ENCODE measurements at places on chromosomes 2 and 18. TPM values are rescaled to one million over a fixed set of nuclear protein-coding genes. Genes with fewer than 3 reads are reported as not detected.
A peak's percentile ranks its signal among the peaks of the same experiment; 100 is the strongest.

DNA sequence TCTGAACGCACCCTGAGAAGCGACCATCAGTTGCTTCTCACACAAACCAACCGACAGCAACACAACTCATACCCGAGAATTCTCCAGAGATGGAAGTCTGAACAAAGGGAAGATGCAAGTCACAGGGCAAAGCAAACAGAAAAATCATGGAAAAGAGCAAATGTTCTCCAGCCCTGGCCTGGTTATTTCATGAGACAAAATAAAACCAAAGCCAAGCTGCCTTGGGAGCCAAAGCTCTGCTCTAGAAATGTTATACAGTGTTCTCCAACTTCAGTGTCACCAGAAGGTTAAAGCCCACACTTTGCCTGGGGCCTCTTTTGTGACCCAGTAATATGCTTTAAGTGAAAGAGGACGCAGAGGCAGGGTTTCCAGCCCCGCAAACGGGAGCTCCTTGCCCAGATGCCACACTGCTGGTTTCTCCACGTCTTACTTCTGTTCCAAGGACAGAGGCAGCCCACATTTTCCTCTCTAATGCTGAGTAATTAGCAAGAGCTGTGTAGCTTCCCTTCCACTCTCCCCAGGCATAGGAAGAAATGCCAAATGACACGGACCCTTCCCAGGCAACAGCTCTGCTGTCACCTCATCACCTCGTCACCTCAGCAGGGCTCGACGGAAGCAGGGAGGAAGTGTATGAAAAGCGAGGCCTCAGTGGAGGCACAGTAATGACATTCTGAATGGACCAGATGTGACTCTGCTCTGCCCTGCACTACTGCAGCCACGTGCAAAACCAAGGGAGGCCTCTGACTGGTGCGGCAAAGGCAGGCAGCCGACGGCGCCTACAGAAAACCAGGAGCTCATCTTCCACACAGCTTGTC, 64.7 kb downstream of the FBXO15 start:
- DNase-seq = peak; percentile 25
- H3K4me3 ChIP-seq = peak overlapping the region; percentile 62
- peaks cover 14% of the 10 kb centered on the region for H3K4me1 ChIP-seq
- H3K36me3 ChIP-seq = no peaks in the 10 kb centered on the region

- H3K4me1 ChIP-seq = no peaks in the 10 kb centered on the region
- no peak overlapping the region for H3K4me3 ChIP-seq
- H3K27me3 ChIP-seq = peaks cover 22% of the 10 kb centered on the region
- H3K36me3 ChIP-seq = no peaks in the 10 kb centered on the region
- H3K27ac ChIP-seq = no peak overlapping the region
These were observed 54.0 kb upstream of the SPATS2L start for GRCh38 chr2:200252265-200253067.

- peaks cover 39% of the 10 kb centered on the region for H3K4me1 ChIP-seq
- no peak overlapping the region for H3K27ac ChIP-seq
- peaks cover 76% of the 10 kb centered on the region for H3K36me3 ChIP-seq
- H3K4me3 ChIP-seq = no peak overlapping the region
- DNase-seq = no peak
These were observed 131.7 kb downstream of the DOCK10 start for GRCh38 chr2:224910574-224910925.

- H3K4me1 ChIP-seq = no peaks in the 10 kb centered on the region
- no peaks in the 10 kb centered on the region for H3K27me3 ChIP-seq
- no peaks in the 10 kb centered on the region for H3K36me3 ChIP-seq
- no peak overlapping the region for H3K4me3 ChIP-seq
These were observed 670.8 kb upstream of the FANCL start for GRCh38 chr2:58911877-58912276.

DNA sequence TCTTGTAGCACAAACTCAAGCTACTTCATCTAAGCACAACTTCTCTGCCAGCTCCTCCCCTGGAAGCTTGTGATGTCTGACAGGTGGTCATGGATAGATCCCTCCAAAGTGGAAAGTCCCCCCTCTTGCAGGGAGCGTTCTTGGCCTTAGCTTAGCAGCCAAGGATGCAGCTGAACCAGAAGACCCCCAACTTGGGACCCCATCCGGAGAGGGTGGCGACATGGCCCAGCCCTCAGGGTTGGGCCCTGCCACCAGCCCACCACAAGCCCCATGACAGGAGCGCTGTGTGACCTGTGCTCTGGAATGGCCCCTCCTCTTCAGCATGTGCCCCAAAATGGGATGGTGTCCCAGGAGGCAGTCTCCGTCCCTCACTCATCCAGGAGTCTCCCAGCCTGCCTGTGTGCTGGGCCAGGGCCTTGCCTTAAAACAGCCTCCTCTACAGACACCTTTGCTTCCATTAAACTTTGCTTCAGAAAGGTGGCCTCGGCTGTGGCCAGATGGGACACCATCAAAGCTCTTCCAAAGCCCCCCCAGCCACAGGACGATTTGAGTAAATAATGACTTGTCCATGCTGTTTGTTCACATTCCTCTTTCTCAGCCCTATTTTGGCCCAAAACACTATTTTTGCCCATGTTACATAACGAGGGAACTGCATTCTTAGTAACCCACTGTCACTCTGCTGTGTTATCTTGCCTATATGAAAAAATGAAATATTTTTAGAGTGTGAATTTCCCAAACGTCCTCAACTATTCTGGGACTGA, 122.1 kb downstream of the RAB3GAP1 start:
- DNase-seq = no peak
- no peak overlapping the region for H3K27ac ChIP-seq
- no peak overlapping the region for H3K4me3 ChIP-seq
- peaks cover 9% of the 10 kb centered on the region for H3K4me1 ChIP-seq

- no peaks in the 10 kb centered on the region for H3K36me3 ChIP-seq
- H3K4me1 ChIP-seq = no peaks in the 10 kb centered on the region
- H3K4me3 ChIP-seq = no peak overlapping the region
- DNase-seq = no peak
- H3K27ac ChIP-seq = no peak overlapping the region
These were observed 61.8 kb downstream of the NXPH2 start for GRCh38 chr2:138718405-138718804.

DNA sequence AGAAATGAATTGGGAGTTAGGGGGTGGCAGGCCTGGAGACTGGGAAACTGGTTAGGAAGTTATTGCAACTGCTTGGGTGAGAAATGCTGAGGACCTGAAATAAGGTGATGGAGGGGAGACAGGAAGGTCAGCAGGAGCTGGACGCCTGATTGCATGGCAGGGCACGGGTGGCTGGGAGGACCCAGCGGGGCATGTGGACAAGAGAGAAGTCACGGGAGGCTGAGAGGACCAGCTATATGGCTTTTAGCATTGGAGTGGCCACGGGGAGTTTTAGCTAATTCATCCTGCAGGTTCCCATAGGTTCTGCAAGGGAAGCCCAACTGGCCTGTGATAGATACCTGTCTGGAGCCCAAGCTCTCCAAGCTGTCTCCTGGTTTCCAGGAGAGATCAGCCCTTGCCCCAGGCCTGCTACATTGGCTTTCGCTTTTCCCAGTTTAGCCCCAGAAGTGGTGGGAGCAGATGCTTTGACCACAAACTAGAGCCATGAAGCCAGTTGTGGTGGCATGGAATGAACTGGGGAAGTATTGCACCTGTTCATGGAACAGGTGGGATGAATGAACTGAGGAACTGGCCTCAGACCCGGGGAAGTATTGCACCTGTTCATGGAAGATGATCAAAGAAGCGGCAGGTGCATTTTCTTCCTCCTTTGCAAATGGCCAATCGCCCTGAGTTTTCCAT, 93.6 kb upstream of the TAF1B start:
- no peak overlapping the region for H3K4me3 ChIP-seq
- no peak for DNase-seq
- H3K27me3 ChIP-seq = no peaks in the 10 kb centered on the region
- no peak overlapping the region for H3K27ac ChIP-seq
- peaks cover 9% of the 10 kb centered on the region for H3K36me3 ChIP-seq

The GCG gene
- total RNA-seq = not detected

The FBXO41 gene
- 13.3 TPM for total RNA-seq

The TPO gene
- not detected for total RNA-seq

The SYT4 gene
- total RNA-seq = 0.20 TPM

The SRD5A2 gene
- not detected for total RNA-seq

The TTL gene
- total RNA-seq = 33.2 TPM

Measured in activated CD4-positive, alpha-beta memory T cell treated with anti-CD3 and anti-CD28 coated beads, Interleukin-2, amount 10 ng/mL, durations not matched to agents 7 days and 5 days (primary cell).